K562 (cell line): ENCODE measurements at places on chromosomes 1 and 21.

- no peak for DNase-seq
Measured at GRCh38 chr21:41444703-41445464, 18.8 kb downstream of the MX1 start.

DNA sequence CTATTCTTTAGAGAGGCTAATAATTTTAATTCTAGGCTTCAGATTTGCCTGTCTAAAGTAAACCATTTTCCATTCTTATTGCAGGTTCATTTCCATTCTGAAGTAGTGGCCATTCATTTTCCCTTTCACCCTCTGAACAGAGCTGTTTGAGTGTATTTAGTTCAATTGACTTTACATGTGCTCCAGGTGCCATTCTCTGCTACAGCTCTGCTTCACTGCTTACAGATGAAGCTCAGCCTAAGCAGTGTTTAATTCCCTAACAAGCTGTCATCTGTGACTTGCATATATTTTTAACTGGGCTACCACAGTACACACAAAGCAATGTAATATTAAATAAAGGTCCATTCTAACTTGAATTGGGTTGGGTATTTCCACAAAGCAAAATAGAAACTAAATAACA, 1031.6 kb downstream of the KCNT2 start:
- DNase-seq: no peak

DNA sequence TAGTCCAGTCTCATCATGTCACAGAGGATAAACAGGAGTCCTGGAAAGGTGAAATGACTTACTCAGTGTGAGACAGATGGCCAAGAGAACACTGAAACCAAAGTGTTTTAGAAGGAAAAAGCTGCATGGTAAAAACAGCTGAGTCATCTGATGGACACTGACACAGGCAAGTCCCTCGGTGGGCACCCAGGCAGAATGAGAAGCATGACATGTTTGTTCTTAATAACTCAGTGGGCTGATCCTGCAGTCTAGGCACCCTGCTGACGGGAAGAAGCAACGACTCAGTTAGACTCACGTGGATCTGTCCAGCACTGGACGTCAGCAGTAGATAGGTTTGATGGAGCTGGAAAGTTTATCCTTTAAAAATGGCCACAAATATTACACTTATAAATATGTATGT, 116.9 kb downstream of the RGS7 start:
- DNase-seq: no peak

DNA sequence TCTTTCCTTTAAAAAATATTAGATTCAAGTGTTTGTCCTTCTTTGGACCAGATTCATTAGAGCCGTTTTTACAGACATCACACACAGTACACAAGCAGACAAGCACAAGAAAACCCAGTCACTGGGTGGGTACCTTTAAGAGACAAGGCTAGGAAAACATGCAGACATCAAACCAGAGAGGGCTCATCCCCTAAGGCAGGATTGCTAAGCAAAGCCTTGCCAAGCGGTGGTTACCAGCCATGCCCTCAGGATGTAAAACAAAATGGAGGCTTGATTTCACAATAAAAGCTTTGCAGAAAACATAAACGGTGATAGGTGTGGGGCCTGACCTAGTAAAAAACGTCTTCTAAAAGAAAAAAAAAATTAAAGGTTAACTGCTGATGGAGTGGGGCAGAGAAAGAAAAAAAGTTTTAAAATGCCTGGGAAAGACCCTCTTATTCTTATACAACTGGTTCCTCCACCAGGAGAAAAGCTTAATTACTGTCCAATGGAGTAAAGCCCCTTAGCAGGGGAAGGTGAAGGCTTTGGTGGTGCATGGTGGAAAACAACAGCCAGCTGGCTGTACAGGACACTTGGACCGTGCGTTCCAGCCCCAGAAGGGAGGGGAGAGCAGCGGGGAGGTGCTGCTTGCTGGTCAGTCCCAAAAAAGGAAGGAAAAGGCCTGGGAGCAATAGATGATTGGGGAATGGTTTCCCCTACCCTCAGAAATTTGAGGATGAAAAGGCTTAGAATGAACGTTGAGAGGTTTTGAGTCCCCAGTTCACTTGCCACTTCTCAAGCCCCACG, 30.4 kb upstream of the FMO1 start:
- no peak for DNase-seq

- DNase-seq: peak; percentile 47
Measured at GRCh38 chr1:12230549-12231275, 882 bp downstream of the VPS13D start.
